ENCODE measurements at places on chromosomes 3 and 15.
A peak's percentile ranks its signal among the peaks of the same experiment; 100 is the strongest.

- DNase-seq = no peak
These were observed 61.1 kb downstream of the MLH1 start for GRCh38 chr3:37054370-37054769.

GRCh38 chr3:51621091-51621892 lies 49.8 kb upstream of the TEX264 start:
- DNase-seq = no peak

DNA sequence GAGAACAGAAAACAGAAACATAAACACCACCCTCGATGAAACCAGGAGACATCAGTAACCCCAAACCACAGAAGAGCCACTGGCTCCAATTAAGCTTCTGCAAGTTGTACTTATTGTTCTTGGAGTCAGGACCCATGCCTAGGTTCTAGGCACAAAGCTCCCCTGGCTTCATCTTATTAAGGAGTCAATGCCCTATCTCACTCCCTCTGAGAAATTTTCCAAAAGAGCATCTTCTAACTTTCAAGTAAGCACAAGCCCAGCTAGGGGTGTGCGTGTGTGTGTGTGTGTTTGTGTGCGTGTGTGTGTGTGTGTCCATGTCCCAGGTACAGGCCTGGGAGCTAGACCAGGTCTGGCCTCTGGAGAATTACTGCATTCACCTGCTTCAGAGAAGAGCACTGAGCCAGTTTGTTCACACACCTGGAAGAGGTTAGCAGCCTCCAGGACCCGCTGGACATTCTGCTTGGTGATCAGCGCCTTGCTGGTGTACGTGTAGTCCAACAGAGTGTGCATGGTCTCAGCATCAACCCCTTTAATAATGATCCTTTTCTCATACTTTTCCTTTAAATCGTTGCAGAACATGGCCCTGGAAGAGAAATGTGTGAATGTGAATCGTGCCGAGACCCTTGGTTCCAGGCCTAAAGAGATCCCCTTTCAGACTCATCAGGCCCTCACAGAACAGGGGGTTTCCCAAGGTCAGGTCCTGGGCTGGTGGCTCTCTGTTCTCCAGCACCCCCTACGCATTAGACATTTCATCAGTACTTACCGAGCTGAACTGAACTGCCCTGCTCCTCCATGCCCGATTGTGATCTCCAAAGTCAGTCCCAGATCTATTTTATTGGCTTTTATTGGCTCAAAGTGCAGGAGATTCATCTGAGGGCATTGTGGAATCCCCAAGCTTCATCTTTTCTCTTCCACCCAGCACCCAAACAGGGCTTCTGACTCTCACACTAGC lies 27.8 kb downstream of the KLHL6 start:
- no peak for DNase-seq

GRCh38 chr15:41979493-41980266 lies 7.3 kb upstream of the EHD4 start:
- DNase-seq = no peak

DNA sequence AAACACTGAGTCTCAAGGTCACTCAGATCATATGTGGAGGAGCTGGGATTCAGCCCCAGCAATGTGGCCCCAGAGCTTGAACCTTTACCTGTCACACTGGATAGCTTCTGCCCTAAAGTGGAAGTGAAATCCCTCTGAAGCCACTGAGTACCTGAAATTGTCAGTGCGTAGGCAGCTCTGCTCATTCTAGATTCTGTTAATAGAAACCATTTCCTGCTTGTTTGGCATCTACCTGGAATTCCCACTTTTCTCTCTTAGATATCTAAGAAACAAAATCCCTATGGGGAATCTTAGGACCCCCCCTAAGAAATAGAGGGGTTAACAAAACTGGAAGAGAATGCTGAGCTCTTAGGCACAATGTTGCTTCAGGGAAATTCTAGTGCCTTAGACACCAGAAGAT lies 29.8 kb downstream of the FBXL22 start:
- DNase-seq = no peak

GRCh38 chr3:122826278-122826677 lies 31.4 kb downstream of the SLC49A4 start:
- DNase-seq = no peak

DNA sequence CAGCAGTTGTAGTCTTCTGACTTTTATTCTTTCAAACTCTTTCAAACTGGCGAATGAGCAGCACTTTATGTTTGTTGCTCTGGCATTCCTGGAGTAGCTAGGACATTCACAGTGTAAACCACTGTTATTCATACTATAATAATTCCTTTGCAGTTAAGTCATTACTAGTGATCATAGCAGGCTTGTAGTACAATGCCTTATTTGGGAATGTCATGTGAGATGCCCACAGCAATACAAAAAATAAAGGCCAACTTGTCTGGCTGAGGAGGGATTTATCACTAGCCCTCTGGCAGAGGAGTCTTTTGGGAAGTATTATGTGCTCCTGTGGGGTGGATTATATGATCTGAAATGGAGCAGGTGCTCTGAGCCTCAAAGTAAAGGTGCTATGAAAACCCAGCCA lies 197.2 kb downstream of the VGLL3 start:
- DNase-seq = no peak

DNA sequence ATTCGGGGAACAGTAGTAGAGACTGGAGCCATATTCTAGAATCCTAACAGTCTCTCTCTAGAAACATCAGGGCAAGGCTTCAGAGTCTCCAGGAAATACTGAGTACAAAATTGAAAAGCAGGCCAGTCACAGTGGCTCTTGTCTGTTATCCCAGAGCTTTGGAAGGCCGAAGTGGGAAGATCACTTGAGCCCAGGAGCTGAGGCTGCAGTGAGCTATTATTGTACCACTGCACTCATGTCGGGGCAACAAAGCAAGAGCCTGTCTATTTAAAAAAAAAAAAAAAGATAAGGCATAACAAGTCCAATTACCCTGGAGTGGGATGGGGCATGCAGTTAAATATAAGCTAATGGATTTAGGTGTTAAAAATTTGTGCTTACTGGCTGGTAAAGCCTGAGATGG lies 79.0 kb downstream of the SEMA6D start:
- no peak for DNase-seq

DNA sequence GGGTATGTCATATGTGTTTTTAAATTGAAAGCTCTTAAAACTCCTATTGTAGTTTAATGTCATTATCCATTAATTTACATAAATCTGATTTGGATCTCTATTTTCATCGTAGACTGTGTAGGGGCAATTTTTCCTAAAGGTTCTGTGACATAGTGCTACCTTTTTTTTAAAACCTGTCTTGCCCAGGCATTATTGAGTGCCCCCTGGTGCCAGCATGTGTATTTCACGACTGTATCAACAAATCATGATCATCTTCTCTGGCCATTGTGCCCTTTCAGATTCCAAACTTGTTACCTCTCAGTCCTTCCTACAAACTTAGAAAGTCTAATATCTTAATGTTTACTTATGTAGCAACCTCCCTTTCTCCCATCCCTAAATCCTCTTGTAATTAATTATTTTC lies 97.2 kb upstream of the FLNB start:
- DNase-seq = no peak

- no peak for DNase-seq
These were observed 64.8 kb downstream of the RFTN1 start for GRCh38 chr3:16448639-16449070.

DNA sequence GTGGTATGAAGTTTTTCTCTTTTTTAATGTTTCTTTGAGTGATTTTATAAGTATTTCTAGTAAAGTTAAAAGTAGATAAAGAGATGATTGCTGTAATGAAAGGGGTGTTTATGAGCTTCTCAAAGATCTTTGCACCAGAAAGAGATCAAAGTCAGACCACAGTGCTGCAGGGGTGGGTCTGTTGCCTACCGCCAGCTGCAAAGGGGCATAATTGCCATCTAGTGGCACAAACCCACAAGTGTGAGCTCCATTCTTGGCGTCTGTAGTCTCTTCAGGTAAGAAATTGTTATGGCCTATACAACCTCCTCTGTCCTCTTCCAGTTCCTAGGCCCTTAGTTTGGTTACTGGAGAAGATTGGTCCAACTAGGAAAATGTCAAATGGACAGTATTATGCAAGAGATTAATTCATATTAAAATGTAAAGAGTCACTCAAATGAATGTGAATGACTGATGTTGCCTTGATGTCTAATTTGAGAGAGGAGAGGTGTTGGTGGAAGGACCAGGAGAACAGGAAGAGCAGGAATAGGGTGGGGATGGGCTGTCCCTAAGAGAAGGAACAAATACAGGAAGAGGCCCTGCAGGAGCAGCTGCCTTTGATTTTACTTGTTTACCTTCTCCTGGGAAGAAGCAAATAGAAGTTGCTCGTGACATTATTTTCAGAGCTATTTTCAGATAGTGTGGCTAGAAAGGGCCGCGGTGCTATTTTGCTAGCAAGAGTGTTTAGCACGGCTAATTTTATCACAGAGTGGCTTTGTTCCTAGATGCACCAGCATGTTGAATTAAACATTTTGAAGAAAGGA lies 53.0 kb upstream of the GSK3B start:
- peak; percentile 21 for DNase-seq

DNA sequence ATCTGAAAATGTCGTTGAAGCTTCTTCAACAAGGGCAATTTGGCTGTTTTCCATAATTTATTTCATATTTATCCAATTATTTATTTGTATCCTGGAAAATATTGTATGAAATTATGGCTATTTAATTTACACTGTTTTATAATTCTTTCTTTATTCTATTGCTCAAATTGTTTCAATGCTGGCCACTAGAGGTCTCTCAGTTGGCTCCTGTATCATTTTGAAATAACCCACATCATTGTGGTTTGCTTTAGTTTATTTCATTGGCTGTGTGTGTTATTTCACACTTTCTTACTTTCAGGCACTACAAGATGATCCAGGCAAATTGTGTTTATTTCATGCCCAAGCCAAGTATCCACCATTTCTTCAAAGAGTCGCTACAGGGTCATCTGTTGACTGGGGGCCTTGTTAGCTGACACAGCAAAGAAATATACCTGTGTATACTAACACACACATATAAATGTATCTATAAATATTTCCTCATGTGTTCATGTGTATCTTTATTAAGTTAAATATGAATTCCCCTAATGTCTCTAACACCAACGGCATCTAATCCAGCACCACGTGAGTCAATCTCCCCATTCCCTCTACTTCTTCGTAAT lies 86.2 kb downstream of the NPAP1 start:
- no peak for DNase-seq

- DNase-seq = no peak
These were observed 31.6 kb downstream of the ARHGEF26 start for GRCh38 chr3:154152741-154153140.

DNA sequence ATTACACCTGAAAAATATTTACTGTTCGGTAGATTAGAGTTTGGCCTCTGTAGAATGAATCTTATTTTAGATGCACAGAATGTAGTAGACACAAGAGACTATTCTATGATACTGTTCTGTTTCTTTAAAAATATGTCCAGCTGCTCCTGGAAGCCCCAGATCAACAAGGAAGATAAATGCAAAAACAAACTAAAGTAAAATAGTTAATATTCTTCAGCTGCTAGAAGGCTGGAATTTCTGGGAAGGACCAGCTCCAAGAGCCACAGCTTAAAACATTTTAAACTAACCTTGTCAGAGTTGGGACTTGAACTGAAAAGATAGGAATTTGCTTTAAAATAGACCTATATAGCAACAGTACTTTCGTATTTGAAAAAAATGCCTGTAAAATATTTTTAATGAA lies 277.9 kb downstream of the PTPRG start:
- DNase-seq = no peak

- DNase-seq = no peak
These were observed 28.4 kb upstream of the SMAD6 start for GRCh38 chr15:66673410-66674322.

GRCh38 chr3:184630861-184631471 lies 69.4 kb downstream of the EPHB3 start:
- DNase-seq = no peak

DNA sequence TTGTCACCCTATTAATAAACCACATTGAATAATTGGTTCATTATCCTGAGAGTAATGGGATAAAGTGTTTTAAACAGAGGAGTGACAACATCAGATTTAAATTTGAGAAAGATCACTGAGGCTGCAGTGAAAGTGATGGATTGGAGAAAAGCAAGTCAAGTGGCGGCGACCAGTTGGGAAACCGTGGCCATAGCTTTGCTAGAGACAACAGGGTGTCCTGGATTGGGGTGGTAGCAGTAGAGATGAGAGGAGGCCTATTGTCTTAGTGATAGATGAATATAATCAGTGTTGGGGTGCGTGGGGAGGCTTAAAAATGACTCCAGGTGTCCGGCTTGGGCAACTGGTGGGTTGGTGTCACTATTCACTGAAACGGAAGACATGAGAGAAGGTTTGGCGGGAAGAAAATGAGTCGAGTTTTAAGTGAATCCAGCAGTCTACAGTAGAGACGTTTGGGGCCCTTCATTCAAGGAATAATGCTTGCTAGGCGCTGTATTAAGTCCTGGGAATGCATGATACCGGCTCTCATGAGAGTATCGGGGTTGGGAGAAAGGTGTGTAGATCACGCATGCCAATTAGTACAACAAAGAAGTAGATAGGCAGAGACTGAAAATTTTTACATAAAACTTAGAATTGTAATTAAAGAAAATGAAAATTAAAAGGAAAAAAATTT lies 819 bp downstream of the NEK4 start:
- DNase-seq = no peak

GRCh38 chr15:79394231-79394630 lies 37.9 kb upstream of the MINAR1 start:
- no peak for DNase-seq

DNA sequence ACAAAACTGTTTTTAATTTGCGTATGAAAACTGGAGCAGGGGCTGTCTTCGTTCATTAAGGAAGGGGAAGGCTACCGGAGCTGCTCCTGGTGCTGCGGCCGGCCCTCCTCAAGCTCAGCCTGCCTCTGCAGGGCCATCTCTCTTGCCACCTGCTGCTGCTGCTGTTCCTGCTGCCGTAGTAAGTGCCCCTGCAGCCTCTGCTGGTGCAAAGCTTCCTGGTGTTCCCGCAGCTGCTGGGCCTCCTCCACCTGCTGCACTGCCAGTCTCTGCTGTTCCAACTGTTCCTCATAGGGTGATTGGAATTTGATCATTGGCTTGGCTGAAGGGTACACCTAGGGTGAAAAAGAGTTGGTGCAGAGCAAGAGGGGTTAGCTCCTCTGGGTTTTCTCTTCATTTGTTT lies 66.0 kb downstream of the GOLIM4 start:
- DNase-seq = no peak

- DNase-seq = no peak
These were observed 1.5 kb downstream of the IGF2BP2 start for GRCh38 chr3:185823078-185824044.

GRCh38 chr3:57787867-57788623 lies 31.9 kb downstream of the SLMAP start:
- no peak for DNase-seq

- no peak for DNase-seq
These were observed 453.9 kb upstream of the PROK2 start for GRCh38 chr3:72238801-72239200.

- no peak for DNase-seq
These were observed 116.6 kb upstream of the PRR20G start for GRCh38 chr3:127404221-127405009.

- no peak for DNase-seq
These were observed 2.5 kb downstream of the AMOTL2 start for GRCh38 chr3:134371542-134372324.

DNA sequence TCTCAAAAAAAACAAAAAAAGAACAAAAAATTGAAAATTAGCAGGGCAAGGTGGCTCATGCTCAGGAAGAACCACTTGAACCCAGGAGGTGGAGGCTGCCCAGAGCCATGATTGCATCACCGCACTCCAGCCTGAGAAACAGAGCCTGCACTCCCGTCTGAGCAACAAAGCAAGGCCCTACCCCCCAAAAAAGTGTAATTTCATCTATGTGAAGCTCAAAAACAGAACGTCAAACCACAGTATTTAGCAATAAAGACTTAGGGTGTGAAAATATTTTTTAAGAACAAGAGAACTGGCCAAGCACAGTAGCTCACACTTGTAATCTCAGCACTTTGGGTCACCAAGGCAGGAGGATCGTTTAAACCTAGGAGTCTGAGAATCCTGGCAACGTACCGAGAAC lies 38.2 kb downstream of the STAG1 start:
- DNase-seq = no peak
